ENCODE measurements at places on chromosomes 3 and 15.

- DNase-seq = no peak
Measured at GRCh38 chr15:54550954-54551353, 572.7 kb downstream of the UNC13C start.

DNA sequence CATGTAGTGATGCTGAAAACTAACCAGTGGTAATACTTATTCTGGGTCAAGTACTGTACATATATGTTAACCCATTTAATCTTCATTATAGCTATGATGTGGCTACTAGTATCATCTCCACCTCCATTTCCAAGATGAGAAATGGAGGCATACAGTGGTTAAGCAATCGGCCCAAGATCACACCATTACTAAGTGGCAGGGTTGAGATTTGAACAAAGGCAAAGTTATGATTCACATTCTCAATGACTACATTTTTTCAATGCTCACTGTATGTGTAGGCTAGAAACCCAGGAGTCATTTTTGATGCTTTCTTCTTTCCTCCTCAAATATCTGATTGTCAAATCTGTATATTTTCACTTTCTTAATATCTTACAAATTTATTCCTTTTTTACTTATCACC lies 30.2 kb downstream of the ABI3BP start:
- no peak for DNase-seq

DNA sequence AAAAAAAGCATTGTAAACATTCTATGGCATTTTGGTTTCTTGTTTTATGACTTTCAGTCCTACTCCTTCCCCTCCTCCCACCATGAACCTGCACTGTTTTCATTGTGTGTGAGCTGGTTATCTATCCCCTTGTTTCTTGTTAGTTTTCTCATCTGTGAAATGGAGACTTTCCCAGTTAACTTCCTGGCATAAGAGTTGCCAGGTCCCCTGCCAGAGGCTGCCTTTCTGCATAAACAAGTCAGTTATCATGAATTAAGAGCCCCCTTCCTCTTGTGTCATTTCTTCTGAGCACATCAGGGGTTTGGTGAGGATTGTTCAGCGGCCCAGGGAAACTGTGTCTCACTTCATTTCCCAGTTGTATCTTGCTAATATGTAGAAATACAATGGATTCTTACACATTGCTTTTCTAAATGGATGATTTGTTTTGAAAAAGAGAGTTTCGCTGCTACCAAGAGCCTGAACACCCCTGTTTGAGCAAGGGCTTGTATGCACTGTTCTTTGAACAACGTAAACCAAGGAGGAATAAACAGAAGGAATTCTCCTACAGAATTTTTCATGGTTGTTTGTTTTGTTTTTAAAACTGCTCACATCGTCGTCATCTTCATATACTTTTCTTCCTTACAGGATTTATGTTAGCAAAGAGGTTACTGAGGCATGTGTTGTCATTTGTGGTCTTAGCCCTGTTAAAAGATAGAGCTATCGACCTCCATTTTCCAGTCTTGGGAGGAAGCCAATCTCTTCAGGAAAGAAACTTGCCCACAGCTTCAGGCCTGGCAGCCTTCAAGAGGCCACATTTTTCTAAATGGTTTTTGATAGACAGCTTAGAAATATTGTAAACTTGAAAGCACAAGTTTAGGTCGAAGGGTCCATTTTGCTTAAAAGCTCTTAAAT lies 144.6 kb upstream of the IL12A start:
- no peak for DNase-seq

DNA sequence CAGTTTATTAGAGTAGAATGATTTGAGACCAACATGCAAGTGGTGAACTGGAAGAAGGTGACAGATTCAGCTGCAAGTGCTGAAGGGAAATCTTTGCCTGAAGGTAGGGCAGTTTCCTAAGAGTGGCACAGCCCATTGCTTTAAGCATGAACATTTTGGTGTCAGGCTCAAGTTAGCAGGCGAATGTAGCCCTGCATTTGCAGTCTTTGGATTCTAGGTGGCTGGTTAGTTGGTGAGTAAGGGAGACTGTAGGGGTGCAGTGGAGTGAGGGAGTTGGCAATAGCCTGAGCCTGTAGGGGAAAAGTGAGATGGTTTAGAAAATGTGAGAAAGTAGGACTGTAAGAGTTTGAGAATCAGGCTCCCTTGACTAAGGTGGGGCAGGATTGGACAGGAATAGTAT lies 29.7 kb downstream of the UBE2E2 start:
- no peak for DNase-seq

DNA sequence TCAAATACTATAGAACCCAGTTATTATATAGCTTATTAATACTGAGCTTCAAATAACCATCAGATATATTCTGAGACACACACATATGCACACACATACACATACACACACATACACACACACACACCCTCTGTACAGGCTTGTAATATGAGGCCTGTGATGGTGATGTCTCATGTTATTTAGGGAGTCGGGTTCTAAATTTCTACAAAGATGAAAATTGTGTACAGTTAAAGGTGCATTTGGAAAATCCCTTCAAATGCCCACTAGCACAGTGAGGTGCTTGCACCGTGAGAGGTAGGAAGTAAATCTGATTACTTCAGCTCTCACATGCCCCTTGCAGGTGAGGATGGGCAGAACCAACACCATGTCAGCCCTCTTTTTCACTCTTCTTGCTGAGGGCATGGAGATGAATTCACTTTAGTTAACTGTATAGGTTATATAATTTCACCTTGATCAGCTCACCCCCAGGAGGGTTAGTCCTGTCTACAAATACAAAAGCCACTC lies 294.5 kb upstream of the PROK2 start:
- no peak for DNase-seq

DNA sequence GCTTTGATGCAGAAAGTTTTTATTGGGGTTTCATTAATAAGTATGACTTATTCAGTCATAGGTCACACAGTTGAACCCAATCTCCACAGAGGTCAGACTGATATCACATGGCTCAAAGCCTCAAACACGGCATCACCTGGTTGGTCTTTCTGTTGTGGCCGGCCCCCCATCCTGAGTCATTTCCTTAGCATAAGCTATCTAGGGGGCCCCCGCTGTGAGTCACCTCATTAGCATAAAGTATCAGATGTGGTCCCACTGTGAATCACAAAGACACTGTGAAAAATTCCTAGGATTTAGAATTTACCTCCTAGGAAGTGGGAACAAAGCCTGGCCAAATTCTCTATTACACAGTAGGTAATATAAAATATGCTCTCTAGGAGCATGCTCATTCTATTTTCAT lies 502.2 kb downstream of the PYDC2 start:
- no peak for DNase-seq

GRCh38 chr3:55305696-55306485 lies 181.2 kb downstream of the WNT5A start:
- DNase-seq = no peak

DNA sequence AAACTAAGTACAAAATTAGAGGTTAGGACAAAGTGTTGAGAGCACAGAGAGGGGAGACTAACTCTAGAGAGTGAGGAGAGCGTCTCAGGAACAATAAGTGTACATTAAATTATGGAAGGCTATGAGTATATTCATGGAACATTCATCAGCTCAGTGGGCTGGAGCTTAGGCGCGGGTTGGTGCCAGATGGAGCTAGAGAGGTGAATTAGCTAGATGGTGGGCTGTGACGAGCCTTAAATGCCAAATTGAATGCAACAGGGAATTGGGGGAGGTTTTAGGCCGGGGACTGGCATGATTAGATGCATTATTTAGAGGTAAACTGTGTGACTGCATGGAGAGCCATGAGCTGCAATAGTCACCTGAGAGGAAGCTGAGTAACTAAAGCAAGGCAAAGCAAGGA lies 97.1 kb downstream of the TMEM108 start:
- DNase-seq = no peak

DNA sequence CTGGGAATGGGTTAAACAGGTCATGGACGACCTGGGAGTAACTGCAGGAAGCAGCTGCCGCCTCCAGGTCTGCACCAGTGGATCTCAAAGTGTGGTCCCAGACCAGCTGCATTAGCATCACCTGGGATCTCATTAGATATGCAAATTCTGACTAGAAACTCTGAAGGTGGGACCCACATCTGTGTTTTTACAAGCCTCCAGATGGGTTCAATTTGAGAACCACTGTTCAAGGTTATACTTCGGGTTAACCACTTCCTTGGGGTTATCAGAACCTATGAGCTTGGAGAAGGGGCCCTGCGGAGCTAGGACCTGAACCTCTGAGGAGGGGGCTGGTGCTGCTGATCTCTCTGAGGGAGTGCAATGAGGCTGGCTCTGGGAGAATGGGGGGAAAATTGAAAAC lies 324.8 kb upstream of the CTDSPL start:
- no peak for DNase-seq

DNA sequence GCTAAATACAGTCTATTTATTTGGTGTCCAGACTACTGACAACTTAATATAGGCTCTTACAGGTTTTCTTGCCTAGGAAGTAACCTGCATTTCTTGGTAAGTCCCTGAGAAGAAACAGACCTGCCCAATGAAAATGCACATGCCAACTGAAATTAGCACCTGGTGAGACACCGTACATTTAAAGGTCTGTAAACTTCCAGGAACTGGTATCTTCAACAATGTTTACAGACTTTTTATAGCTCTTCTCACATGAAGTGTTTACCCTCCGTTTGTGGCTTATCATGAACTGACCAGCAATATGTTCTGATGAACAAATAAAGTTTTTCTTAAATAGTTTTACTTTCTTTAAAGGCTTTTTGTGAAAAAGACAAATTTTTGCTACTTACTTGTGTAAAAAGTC lies 93.3 kb downstream of the PCCB start:
- no peak for DNase-seq

DNA sequence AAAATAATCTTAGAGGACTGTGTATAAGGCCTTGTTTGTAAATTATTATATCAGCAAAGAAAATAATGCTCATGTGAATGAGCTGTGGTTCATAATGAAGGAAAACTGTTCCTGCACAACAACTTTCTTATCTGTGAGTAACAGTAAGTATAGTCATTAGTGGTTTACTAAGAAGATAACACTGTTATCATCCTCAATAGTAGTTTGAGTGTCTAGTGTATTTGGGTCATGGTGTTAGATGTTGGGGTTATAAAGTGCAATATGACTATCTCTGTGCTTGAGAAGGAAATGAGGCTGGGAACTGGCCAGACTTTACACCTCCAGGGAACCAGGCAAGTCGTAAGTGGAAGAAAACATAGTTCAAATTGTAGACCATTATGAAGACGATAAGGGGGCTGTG lies 15.6 kb downstream of the VPS8 start:
- no peak for DNase-seq

- no peak for DNase-seq
Measured at GRCh38 chr15:73677733-73678132, 6.5 kb upstream of the CD276 start.

GRCh38 chr3:175002732-175003143 lies 143.6 kb downstream of the NAALADL2 start:
- no peak for DNase-seq

DNA sequence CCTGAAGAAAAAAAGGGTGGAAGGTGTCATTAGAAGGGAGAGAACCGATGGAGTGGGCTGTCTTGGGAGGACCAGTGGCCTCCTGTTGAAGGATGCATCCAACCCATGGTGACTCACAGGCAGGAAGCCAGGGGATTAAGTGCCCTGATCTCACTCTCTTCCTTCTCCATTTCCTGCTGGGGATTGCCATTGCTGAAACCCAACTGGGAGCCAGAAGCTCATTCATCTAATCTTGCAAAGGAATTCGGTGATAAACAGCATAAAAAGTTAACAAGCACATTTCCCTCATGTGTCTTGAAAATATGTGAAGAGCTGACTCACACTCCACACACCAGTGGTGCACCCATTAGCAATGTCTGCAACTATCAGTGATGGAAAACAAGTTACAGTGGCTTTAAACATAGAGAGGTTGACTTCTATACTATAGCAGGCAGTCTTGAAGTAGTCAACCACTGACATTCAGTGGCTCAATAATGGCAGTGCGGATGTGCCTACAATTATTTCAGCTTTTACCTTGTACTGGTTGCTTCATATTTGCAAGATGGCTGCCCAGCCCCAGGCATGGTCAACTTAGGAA lies 12.8 kb upstream of the CSRNP1 start:
- DNase-seq = no peak

- no peak for DNase-seq
Measured at GRCh38 chr3:196790636-196791035, 51.0 kb downstream of the PAK2 start.

DNA sequence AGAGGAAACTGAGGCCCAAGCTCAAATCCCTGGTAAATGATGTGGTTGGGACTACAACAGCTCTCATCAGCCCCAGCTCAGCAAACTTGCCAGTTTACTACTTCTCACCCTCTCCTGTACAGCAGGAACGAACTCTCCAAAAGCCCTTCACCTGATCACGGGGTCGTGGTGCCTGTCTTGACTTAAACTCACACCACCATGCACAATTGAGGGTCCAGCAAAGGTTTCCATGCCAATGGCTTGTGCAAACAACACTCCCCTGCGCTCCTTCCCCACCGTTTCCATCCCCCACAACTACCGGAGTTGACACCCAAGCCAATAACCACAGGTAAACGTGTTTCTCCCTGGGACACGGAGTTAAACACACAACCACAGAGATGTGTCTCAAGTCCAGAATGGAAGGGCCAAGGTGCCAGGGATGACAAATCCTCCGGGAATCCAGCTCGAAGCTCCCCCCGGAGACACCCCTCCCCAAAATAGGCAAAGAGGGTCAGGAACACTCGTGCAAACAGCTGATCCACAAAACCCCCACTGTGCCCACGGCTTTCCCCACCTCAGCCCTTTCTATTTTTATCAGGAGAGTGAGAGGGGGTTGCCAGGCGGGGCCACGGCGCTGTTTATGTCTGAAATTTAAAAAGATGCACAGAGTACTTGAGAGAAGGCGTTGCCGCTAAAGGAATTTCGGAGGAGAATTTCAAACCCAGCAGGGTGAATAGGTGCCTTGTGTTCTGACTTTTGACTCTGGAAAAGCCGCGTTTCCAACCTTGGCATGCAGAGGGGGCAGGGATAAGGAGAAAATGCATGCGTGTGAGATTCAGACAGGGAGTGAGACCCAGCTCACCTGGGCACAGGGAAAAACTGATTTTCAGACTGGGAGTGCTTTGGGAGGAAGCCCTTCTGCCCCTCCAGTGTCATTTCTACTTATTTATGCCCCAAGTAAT lies 10.6 kb upstream of the ACAN start:
- no peak for DNase-seq

- no peak for DNase-seq
Measured at GRCh38 chr15:49185473-49185872, 15.4 kb downstream of the GALK2 start.

GRCh38 chr3:123153125-123154019 lies 48.4 kb upstream of the SEC22A start:
- no peak for DNase-seq

DNA sequence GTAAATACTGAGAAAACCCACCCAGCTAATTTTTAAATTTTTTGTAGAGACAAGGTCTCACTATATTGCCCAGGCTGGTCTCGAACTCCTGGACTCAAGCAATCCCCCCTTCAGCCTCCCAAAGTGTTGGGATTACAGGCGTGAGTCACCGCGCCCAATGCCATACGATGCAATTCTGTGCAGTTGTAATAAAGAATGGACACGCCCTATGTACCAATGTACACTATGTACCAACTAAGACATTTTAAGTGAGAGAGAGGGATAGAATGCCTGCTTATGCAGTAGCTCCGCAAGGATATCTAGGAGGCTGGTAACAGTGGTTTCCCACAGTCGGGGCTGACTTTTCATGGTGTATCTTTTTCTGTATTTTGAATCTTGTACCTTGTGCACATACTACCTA lies 14.6 kb downstream of the ZNF710 start:
- DNase-seq = no peak

GRCh38 chr3:122365073-122365472 lies 18.0 kb downstream of the MIX23 start:
- DNase-seq = no peak
